ENCODE measurements at places on chromosomes 5 and 9.

DNA sequence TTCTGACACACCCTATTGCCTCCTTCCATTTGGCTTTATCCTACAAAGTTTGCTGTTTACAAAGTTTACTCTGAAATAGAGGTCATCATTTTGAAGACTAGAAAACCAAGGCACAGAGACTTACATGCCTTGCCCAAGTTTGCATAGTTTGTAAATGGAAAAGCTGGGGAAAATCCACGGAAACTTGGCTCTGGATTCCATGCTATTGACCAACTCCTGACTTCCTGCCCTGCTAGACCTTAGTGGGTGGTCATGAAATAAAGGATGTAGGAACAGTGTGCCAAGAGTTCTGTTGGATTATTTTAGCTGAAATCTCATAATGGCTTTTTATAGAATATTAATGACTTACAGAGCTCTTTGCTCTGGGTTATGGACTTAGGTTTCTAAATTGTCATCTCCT lies 69.5 kb downstream of the GRIA1 start:
- DNase-seq: no peak

DNA sequence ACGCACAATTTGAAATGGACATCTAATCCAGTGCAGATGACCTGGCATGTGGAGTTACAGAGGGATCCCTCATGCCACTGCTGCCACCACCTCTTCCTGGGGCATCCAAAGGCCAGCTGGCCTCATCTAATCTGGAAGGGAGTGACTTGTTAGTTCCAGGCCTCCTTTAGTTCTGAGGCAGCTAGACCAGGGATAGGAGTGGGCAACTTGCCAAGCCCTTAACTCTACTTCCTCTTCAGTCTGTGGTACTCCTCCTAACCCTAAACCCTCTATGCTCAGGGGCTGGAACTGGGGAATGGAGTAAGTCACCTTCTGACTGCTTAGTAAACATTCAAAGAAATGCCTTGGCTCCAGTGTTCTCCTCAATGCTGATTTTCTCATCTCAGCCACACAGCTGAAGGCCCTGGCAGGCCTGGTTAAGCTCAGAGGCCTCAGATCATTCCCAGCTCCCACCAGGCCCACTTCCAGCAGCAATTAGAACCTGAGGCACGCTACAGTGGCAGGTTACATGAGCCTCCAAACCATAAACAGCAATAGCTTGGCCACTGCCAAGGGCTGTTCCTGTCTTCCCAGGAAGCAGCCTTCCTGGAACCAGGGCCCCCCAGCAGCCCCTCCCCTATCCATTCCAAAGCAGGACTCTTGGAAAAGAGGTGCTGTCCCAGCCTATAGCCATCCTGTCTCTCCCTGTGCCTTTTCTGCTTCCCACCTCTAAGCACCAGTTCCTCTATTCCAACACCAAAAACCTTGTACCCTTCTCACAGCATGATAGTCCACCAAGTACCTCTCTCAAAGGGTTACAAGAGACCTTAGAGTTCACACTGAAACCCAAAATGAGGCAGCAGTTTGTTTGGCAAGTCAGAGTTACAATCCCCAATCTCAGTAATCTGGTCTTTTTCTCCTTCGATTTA lies 2.0 kb downstream of the EIF4EBP3 start:
- peak; percentile 60 for DNase-seq

DNA sequence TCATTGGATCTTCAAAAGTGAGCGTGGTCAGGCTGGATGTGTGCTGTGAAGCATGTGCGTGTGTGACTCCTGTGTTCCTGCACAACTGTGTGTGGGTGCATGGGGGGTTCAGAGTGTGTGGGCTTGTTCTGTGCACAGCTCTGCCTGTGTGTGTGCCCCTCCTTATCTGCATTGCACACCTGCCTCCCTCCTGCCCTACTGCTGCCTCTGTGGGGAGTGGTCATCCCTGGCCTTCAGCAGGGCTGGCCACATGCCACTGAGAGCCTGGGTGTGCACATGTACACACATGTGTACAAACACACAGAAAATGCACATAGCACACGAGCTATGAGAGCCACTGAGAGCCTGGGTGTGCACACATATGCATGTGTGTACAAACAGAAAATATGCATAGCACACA lies 92.1 kb downstream of the CACNA1B start:
- DNase-seq: no peak

GRCh38 chr5:116454417-116454927 lies 120.2 kb downstream of the SEMA6A start:
- no peak for DNase-seq
